Activated T-cell treated with anti-CD3 and anti-CD28 coated beads for 24 hours (primary cell): ENCODE measurements at places on chromosomes 1 and 21.

DNA sequence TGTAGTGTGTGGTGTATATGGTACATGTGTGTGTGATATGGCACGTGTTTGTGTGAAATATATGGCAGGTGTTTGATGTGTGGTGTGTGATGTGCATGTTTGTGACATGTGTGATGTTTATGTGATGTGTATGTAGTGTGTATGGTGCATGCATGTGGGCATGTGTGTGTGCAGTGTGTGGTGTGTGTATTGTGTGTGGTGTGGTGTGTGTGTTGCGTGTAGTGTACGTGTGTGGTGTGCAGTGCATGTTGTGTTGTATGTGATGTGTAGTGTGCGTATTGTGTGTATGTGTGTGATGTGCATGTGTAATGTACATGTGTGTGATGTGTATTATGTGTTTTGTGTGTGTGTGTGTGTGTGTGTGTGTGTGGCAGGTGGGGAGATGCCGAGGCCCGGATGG lies 65.7 kb downstream of the SLC19A1 start:
- no peak for DNase-seq

- DNase-seq: no peak
These were observed 44.8 kb downstream of the LHX9 start for GRCh38 chr1:197961933-197962332.

DNA sequence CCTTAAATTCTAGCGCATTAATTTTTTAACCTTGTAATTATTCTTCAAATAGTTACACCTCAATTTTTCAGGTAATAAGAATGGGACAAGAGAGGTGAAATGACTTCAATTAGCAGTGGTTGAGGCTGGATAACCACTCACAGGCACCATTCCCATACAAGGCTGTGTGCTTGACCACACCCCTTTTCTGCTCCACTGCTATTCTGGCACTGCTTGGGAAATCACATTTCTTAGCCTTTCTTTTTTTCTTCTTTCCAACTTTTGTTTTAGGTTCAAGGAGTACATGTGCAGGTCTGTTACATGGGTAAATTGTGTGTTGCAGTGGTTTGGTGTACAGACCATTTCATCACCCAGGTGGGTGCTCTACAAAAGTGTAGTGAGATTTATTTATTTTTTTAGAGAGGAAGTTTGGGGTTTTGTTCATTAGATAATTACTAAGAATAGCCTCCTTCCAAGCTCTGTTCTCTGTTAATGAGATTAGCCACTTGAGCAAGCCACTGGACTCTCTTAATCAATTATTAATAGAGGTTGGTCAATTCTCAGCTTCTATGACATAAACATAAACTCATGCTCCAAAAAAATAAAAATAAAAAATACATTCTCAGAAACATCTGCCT lies 14.4 kb downstream of the ILDR2 start:
- no peak for DNase-seq

DNA sequence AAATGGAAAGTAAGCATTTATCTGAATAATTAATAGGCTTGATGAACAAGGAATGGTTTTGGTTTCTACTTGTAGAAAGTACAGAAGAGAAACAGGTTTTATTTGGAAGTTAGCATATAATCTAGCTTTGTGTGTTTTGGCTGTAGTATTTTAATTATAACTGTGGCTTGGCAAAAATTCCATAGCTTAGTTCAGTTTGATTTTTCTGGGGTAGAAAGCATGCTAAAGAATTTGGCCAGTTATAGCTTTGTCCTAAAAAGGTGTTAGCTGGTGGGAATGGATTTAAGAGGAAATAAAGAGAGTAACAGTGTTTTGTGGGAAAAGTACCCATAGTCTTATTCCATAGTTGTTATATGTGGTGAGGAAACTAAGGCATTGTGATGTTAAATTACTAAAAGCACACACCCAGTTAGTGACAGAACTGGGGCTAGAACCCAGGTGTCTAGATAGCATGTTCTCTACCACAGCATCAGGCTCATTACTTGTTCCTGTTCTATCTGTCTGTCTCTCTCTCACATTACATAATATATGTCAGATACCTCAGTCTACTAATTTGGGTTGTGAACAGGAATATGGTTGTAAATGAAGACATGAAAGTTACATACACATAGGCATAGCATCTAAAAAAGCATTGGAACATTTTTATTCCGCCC lies 55.0 kb downstream of the MPZL1 start:
- DNase-seq: no peak

DNA sequence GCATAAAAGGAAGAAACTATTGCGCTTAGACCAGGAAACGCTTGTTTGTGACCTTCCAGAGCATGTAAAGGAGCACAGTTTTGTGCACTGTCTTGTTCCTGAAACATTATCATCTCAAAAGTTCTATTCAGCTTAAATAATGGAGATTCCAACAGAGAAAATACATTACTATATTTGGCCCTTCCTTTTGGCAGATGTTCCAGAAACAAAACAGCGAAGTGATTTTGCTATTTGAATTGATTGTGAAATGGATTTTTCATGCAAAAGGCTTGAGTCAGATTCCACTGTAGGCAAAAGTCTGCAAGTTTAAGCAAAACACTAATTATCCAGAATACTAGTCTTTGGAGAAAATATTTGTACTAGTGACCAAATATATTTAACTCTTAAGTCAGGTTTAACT lies 80.3 kb upstream of the PTBP2 start:
- no peak for DNase-seq

DNA sequence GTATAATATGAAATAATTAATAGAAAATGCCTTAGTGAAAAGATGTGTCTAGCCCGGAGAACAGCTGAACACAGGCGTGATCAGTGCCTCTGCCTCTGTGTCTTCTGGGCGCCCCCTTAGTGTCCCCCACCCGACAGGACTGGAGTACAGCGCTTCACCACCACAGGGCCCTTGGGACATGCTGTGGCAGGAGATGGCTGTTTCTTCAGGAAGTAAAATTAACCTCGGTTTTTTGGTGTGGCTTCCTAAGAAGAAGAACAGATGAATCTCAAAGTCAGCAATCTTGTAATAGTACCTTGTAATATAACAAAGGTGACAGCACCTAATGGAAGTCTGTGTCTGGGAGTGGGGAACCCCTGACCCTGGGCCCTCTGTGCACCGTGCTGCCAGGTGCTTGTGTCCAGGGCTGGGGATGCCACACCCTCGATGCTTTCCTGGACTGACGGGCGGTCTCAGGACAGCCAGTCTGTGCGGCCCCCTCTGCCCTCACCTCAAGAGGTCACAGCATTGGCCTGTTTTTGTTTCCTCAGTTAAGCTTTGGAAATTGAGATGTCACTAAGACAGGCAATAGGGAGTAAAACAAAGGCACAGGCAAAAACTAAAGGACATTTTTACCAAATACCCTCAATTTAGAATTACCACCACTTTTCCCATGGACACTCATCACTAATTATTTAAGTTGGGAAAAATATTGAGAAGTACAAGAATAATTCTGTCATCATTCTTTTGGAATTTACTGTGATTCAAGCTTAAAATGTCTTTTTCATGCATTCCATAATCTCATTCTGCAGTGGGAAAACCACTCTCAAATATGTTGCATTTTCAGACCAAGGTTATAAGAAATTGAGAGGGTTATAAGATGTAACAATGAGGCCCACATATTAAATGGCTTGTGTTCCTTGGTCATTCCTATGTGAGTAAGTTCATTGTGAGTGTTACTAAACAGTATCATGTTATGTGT lies 79.3 kb downstream of the ADARB1 start:
- no peak for DNase-seq

DNA sequence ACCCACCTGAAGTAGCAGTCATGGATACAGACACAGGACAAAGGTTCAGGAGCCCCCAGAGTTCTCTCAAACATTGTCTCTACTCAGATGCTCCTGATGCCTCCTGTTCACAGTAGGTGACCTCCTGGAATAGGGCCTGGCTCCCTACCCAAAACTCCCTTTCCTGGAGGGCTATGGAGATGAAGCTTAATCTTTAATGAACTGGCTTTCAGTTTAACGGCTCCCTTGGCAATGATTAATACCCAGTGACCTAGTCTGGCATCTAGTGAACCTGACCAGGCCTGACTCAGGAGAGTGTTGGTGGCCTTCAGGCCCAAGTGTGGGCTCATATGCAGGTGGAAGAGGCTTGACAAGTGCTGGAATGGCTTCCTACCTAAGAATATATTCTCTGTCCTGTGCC lies 65.2 kb upstream of the TRABD2B start:
- DNase-seq: no peak

GRCh38 chr1:23456226-23456625 lies 27.8 kb downstream of the ASAP3 start:
- DNase-seq: no peak

DNA sequence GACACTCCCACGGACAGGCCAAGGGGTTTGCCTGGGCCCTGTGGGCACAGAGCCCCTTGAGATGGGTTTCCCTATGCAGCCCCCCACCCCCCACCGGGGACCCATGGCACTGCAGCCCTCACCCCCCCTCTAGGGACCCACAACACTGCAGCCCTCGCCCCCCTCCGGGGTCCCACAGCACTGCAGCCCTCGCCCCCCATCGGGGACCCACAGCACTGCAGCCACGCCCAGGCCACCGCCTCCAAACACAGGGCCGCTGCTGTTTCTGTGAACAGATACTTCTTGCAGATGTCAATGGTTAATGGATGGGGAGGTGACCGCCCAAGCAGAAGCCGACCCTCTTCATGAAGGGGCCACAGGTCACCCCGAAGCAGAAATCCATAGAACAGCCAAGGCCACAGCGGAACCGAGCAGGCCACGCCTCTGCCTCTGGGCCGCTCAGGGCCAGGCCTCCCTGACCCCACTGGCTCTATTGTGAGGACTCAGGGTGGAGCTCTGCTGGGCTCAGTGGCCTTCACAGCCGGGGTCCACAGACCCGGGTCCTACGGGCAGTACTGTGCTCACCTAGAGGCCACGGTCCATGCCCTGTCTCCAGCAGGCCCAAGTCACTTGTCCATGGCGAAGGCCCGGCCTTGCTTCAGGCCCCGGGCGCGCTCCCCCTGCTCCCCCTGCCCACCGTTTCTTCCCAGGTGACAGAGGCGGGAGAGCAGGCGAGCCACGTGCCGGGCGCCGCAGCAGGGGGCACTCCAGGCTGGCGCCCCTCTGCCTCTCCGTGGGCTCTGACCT lies 4.1 kb upstream of the POFUT2 start:
- no peak for DNase-seq

- no peak for DNase-seq
These were observed 137.2 kb downstream of the KCTD3 start for GRCh38 chr1:215704089-215704860.

GRCh38 chr1:37858931-37859506 lies 373 bp downstream of the MTF1 start:
- DNase-seq: no peak

DNA sequence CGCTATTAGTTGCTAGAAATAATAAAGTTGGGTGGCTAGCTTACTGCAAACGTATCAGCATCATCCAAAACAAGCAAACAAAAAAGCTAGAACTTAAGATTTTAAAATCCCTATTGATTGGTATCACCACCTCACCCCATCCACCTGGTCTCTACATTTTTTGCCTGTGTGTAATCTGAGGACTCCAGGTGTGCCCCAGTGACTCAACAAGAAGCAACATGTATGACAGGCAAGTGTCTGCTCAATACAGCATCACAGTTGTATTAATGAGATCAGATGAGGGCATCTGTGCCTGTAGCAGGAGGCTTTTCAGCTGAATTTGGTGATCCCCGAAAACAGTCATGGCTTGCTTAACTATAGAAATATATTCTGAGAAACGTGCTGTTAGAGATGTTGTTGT lies 14.6 kb upstream of the PAPPA2 start:
- DNase-seq: no peak

DNA sequence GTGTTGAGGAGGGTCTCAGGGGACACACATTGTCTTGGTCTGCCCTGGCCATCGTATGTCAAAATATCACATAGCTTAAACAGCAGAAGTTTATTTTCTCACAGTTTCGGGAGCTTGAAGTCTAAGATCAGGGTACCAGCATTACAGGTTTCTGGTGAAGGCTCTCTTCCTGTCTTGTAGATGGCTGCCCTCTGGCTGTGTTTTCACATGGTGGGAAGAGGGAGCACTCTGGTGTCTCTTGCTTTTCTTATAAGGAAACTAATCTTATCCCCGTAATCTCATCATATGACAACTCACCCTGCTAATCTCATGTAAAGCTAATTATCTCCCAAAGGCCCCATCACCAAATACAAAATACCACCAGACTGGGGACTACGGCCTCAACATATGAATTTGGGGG lies 246.9 kb upstream of the ST6GALNAC5 start:
- DNase-seq: no peak
